Hair follicular keratinocyte (primary cell): ENCODE measurements at places on chromosomes 5 and 9. TPM values are rescaled to one million over a fixed set of nuclear protein-coding genes. Genes with fewer than 3 reads are reported as not detected.

Gene ZFP37
- 0.80 and 2.3 TPM in 2 replicates for total RNA-seq

Gene APBA1
- total RNA-seq = 0.38 and 1.7 TPM in 2 replicates

Gene KIAA1958
- total RNA-seq = 0.78 and 1.3 TPM in 2 replicates

Gene GABRA6
- total RNA-seq = not detected in 2 replicates

Gene RPL35
- 4,029 and 4,203 TPM in 2 replicates for total RNA-seq

Gene PSMB7
- 309 and 352 TPM in 2 replicates for total RNA-seq

Gene FGD3
- 0.04 and 0.16 TPM in 2 replicates for total RNA-seq

Gene DOK3
- total RNA-seq = 0.53 and 0.55 TPM in 2 replicates

Gene TMEM174
- not detected in 2 replicates for total RNA-seq

Gene CNOT6
- 11.2 and 14.9 TPM in 2 replicates for total RNA-seq

Gene DDX4
- not detected in 2 replicates for total RNA-seq

Gene CCDC192
- not detected in 2 replicates for total RNA-seq

Gene TMOD1
- not detected in 2 replicates for total RNA-seq

Gene CAPSL
- total RNA-seq = not detected in 2 replicates

Gene SPINK7
- total RNA-seq = 0.47 TPM in 1 of 2 replicates, not detected in the other

Gene CARTPT
- not detected in 2 replicates for total RNA-seq

Gene PDGFRB
- 0.23 and 3.3 TPM in 2 replicates for total RNA-seq

Gene FAM78A
- 0.49 and 0.62 TPM in 2 replicates for total RNA-seq

Gene ENTPD8
- total RNA-seq = not detected in 2 replicates

Gene ARHGAP26
- 4.4 and 5.2 TPM in 2 replicates for total RNA-seq

Gene MAMDC2
- total RNA-seq = 2.2 and 7.7 TPM in 2 replicates

Gene PCDHGA7
- total RNA-seq = 0.11 and 0.86 TPM in 2 replicates

Gene AMBP
- not detected in 2 replicates for total RNA-seq

Gene TMEM215
- not detected in 2 replicates for total RNA-seq

Gene MAN2A1
- 40.2 and 64.6 TPM in 2 replicates for total RNA-seq

Gene WDR38
- total RNA-seq = not detected in 2 replicates

Gene HMGXB3
- total RNA-seq = 37.6 and 43.0 TPM in 2 replicates

Gene C9orf153
- total RNA-seq = not detected in 2 replicates

Gene C5orf52
- not detected in 2 replicates for total RNA-seq

Gene GMCL2
- total RNA-seq = not detected in 2 replicates

Gene MYO10
- 41.3 and 52.7 TPM in 2 replicates for total RNA-seq

Gene GPR151
- not detected in 2 replicates for total RNA-seq

Gene C5orf34
- 4.3 and 7.7 TPM in 2 replicates for total RNA-seq

Gene NTNG2
- 0.08 TPM in 1 of 2 replicates, not detected in the other for total RNA-seq

Gene NUTM2F
- not detected in 2 replicates for total RNA-seq
